ENCODE measurements at places on chromosomes 4 and X.

- no peak for DNase-seq
Measured at GRCh38 chrX:23008431-23009099, 8.8 kb downstream of the DDX53 start.

DNA sequence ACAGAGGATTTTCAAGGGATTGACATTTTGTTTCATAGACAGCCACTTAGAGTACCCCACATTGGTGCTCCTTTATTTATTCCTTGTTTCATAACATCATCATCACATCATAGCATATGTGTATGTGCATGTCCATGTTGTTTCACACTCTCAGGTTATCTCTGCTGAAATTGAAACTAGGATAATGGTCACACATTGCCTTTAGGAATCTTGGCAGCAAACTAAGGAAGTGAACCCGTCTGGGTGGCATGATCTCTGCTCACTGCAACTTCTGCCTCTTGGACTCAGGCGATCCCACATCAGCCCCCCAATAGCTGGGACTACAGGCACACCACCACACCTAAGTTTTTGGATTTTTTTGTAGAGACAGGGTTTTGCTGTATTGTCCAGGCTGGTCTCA is 234.2 kb upstream of the ANKRD50 start:
- no peak for DNase-seq

- no peak for DNase-seq
Measured at GRCh38 chr4:177367336-177367735, 57.7 kb downstream of the NEIL3 start.

- DNase-seq = no peak
Measured at GRCh38 chr4:16597845-16598596, 300.4 kb downstream of the LDB2 start.

GRCh38 chr4:105149771-105150170 is 3.1 kb downstream of the TET2 start:
- DNase-seq = no peak

DNA sequence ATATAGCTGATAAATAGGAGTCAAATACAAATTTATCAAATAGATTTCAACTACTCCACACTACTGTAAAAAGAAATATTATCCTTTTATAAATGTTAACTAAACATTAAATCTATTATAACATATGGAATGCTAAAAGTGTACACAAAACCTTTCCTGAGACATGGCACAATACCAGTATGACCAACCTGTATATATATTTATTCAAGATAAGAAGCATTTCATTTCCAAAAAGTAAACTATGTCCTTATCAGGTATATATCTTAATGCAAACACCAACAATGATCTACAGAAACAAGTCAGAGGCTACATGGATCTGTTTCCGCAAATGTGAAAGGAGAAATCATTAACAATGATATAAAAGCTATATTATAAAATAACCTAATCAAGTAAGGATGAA is 37.8 kb downstream of the WNK3 start:
- DNase-seq = no peak

- DNase-seq = no peak
Measured at GRCh38 chrX:39650768-39651347, 446.9 kb downstream of the BCOR start.

DNA sequence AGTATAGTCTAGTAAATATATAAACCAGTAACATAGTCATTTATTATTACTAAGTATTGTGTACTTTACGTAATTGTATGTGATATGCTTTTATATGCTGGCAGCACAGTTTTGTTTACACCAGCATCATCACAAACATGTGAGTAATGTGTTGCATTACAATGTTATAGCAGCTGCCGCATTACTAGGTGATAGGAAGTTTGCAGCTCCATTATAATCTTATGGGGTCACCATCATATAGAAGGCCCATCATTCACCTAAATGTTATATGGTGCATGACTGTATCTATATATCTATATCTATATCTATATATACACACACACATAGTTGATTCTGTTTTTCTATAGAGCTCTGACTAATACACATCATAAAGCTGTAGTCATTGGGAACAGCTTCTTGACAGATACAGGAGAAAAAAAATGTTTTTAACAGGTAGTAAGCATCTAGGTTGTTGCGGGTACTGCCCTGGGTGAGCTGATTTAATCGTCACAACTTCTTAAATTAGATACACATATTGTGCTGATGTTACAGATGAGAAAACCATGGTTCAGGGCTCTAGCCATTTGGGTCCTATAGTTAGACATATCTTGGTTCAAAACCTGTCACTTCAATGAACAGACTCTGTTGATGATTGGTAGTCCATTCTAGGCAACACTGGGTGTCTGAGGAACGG is 77.9 kb downstream of the CLNK start:
- no peak for DNase-seq

DNA sequence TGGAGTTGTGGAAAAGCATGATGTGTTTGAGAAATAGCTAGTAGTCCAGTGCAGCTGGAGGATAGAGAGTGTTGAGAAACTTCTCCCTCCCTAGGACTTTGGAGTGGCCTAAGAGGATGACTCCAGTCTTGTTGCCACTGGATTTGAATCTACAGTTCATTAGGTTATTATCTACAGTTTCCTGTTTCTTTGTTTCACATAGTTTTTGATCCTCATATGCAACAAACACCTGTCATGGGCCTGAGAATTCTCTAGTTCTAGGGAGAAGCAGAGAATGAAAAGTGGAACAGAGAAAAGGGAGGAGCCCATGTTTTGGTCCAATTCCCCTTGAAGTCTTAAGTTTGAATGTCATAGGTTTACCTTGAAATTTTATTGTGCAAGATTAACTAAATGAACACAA is 73.6 kb upstream of the TBC1D9 start:
- no peak for DNase-seq

DNA sequence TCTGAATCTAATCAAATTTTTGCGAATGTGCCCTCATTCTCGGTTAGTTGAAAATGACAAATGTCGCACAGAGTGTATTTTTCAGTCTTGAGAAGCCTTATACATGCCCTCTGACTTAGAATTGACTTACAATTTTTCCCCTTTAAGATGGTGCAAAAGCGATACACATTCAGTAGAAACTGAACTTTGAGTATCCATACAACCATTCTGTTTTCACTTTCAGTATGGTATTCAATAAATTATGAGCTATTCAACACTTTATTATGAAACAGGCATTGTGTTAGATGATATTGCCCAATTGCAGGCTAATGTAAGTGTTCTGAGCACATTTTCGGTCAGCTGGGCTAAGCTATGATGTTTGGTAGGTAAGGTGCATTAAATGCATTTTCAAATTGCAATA is 43.4 kb downstream of the SLC9A7 start:
- no peak for DNase-seq

DNA sequence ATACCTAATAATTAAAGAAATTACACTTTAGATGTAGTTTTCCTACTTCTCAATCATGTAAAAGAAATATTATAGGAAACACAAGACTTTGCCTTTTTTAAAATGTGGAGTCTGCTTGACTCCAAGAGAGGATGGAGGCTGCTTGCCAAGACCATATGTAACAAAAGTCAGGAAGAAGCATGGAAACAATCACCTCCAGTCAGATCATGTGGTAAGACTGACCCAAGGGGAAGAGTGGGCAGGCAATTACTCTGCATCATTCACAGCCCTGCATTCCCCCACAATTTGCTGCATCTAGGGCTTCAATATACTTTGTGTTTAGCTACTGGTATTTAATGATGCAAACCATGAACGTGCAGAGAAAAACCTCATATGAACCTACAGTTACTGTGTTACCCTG is 78.0 kb upstream of the RXFP1 start:
- no peak for DNase-seq

GRCh38 chr4:78570117-78570516 is 18.5 kb downstream of the ANXA3 start:
- DNase-seq = no peak

DNA sequence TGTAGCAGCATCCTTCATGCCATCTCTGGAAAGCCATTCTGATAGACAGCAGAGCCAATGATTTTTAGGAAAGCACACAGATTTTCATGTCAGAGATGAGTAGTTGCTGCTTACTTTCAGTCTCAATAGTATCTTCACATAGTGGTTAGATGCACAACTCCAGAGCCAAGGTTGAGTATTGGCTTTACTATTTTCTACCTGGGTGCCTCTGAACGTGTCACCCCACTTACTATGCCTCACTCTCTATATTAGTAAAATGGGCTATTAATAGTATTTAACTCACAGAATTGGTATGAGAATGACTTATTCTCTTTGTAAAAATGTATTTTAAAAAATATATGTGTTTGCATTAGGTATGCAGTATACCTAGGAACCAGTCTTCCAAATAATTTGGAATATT is 108.8 kb upstream of the STIM2 start:
- no peak for DNase-seq

- DNase-seq = no peak
Measured at GRCh38 chr4:44447563-44448504, 775 bp downstream of the KCTD8 start.

GRCh38 chr4:7968262-7968896 is 28.7 kb upstream of the AFAP1 start:
- no peak for DNase-seq
